Cardiac muscle cell (in vitro differentiated cells and primary cell): ENCODE measurements at places on chromosomes 11 and 22. TPM values are rescaled to one million over a fixed set of nuclear protein-coding genes. Genes with fewer than 3 reads are reported as not detected.

DNA sequence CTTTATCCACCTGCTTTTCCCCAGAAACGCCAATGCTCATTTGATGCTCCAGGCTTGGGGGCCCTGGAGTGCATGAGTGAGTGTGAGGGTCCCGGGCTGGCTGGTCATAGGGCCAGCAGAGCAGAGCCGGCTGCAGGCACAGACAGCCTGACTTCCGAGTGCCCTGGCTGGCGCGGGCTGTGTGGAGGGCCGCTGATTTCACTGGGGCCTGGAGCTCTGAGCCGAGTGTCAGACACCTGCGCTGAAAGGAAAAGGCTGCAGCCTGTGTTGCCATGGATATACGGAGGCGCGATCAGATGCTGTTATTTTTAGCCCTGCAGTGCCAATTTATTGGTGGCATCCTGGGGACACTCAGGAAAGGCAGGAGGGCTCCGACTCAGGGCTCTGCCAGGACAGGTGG, 87.6 kb downstream of the ST3GAL4 start:
- no peak for DNase-seq

CHST1 gene
- 3.1 and 4.3 TPM in 2 replicates for total RNA-seq

- DNase-seq, result no peak
Measured at GRCh38 chr11:131600628-131601027, 230.2 kb downstream of the NTM start.

- DNase-seq, result no peak
Measured at GRCh38 chr11:34203377-34203871, 98.0 kb downstream of the NAT10 start.

DNA sequence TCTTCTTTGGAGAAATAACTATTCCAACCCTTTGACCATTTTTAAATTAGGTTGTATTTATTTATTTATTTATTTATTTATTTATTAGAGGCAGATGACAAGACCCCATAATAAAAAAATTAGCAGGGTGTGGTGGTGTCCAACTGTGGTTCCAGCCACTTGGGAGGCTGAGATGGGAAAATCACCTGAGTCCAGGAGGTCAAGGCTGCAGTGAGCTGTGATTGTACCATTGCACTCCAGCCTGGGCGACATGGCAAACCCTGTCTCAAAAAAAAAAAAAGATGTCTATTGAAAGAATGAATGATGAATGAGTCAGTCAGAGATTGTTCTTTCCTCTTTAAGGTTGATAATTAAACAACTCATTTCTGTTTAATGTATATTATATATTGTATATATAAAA, 129.6 kb downstream of the WNT11 start:
- no peak for DNase-seq

SLC22A6 gene
- total RNA-seq, result not detected in 2 replicates

DNA sequence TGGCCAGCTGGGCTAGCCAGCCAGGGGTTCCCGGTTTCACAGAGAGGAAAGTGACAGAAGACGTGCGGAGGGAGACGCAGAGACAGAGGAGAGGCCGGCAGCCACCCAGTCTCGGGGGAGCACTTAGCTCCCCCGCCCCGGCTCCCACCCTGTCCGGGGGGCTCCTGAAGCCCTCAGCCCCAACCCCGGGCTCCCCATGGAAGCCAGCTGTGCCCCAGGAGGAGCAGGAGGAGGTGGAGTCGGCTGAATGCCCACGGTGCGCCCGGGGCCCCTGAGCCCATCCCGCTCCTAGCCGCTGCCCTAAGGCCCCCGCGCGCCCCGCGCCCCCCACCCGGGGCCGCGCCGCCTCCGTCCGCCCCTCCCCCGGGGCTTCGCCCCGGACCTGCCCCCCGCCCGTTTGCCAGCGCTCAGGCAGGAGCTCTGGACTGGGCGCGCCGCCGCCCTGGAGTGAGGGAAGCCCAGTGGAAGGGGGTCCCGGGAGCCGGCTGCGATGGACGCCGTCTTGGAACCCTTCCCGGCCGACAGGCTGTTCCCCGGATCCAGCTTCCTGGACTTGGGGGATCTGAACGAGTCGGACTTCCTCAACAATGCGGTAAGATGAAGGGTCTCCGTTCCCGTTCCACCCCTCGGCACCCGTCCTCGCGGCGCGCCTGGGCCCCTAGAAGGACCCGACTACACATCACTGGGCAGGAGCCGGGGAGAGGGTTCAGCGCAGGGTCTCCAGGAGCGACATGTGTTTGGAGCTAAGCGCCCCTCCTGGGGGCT, at the start of gene CREB3L1:
CREB3L1 (plus strand) TSS at position 41 of the 765 bp plus-strand sequence; CDS start at position 491, 450 bp downstream.
- peak; percentile 52 for DNase-seq

DNA sequence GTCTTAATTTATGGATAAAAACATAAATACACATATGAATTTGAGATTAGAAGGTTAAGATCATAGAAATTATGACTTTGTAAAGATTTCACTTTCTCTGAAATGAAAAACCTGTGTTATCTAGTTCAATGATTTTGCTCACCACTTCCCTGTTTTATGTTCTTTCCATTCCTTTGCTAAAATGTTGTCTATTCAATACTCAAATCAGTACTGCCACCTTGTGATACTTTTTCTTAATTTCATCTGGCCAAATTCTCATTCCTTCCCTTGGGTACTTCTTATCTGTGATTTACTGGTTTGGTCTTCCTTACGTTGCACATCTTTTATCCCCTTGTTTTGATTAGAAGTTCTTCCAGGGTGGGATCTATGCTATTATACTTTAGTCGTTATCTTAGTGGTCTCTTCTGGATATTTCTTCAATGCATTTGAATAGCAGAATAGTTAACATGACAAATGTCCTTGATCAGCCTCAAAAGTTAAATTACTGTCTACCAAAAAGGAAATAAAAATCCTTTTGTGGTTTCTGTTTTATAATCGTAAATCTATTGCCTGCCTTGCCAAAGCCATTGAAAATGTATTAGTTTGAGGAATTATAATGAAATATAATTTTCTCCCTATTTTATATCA, 197.0 kb downstream of the PGR start:
- DNase-seq, result peak; percentile 58

DNA sequence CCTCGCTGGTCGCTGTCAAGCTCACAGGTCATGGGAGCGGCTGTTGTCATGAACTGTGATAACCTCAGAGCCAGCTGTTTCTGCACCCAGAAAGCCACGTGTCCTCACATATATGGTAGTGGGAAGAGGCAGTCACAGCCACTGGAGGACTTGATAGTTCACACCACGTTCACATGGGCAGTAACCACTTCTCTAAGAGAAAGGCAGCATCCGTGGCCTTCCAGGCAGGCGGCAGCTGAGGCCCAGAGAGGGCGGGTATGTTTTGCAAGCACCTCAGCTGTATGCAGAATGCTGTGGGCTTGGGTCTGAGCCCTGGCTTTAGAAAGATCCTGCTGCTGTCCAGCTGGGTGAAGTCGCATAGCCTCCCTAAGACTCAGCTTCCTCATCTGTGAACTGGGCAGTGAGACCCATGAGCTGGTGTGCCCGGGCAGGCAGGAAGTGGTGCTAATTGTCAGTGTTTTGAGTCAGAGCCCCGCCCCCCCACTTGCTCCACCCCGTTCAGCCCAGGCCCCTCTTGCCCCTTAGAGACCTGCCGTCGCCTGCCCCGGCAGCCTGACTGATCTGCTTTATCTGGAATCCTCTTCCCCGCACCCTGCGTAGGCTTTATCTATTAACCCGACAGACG, 13.3 kb downstream of the TTC38 start:
- DNase-seq, result no peak

- DNase-seq, result no peak
Measured at GRCh38 chr22:38921806-38922205, 35.6 kb upstream of the APOBEC3A start.

GRCh38 chr22:44786136-44786535, 33.8 kb downstream of the ARHGAP8 start:
- DNase-seq, result no peak

- DNase-seq, result no peak
Measured at GRCh38 chr11:7196396-7197146, 55.1 kb upstream of the SYT9 start.

GRCh38 chr11:68942095-68942620, 38.5 kb downstream of the IGHMBP2 start:
- DNase-seq, result no peak
